ENCODE measurements at places on chromosomes 4 and X.

- DNase-seq = no peak
Observed at GRCh38 chrX:2137882-2138281, 362.9 kb downstream of the DHRSX start.

- DNase-seq = no peak
Observed at GRCh38 chr4:128573781-128574508, 235.6 kb upstream of the JADE1 start.

- no peak for DNase-seq
Observed at GRCh38 chrX:32538554-32538953, 672.8 kb downstream of the DMD start.

DNA sequence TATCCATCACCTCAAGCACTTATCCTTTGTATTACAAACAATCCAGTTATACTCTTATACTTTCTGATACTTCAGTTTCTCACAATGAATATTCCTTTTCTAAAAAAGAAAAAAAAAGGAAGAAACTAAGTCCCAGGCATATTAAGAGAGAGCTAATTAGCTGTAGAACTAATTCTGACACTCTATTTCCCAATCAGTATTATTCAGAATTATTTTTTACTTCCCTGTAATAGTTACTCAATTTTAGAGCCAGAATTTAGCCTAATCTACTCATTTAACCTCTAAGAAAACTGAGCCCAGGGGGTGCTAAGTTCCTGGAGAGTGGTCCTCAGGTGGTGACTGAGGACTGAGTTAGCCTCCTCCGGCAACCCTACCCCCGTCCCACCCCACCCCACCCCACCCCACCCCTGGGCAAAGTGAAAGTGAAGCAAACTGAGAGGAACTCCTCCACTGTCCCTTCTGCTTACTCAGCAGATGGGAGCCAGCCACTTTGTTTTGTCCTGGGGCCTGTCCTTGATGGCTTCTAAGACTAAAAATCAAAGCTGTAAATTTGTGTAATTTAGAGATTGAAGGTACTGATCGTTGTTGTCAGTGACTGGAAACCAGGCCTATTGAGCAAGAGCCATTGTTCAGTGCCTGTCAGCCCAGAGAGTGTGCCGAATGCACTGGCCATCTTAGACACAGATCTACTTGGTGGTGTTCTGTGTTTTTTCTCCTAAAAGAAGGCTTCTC, 162.1 kb downstream of the CBR4 start:
- no peak for DNase-seq

DNA sequence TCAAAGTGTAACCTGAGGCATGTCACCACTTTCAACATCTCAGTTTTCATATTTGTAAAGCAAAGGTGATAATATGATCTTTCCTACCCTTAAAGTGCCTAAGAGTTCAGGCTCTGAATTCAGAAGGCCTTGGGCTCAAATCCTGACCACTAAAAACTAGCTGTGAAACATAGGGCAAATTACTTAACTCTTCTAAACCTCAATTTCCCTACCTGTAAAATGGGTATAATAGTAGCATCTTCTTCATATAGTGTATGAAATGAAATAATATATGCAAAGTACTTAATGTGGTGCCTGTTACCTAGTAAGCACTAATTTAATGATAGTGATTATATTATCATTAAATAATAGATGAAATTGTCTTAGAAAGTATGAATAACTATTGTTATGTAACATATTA, 7.0 kb upstream of the WDR44 start:
- DNase-seq = no peak

- no peak for DNase-seq
Observed at GRCh38 chrX:69066021-69066757, 99.1 kb downstream of the PJA1 start.

DNA sequence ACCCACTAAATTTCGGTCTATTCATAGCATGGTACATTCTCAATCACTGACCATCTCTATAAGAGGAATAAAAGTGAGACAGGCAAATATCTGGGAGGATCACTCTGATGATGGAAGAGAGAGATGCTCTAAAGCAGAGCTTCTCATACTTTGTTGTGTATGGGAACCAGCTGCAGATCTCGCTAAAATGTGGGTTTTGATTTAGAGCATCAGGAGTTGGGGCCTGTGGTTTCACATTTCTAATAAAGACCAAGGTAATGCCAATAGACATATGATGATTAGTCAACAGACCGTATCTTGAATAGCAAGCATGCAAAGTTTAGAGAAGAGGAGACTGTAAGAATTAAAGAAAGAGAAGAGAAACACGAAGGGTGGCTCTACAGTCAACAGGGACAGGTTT, 107.4 kb upstream of the FTHL17 start:
- no peak for DNase-seq

DNA sequence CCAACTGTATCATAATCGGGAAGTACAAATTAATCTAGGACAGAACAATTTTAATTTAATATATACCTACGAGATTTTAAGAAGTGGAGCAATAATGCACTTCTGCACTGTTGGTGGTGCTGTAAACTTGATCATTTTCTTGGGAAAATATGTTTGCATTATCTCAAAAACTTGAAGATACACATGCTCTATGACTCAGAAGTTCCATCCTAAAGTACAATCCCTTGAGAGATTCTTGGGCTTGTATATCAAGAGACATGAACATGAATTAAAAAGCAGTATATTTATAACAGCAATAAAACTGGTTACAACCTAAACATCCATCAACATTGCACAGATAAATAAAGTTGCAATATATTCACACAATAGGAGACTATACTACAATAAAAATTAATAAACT, 168.8 kb downstream of the CLCN4 start:
- DNase-seq = no peak

Data from NCI-H187 treated with DMSO at 0.1 percent for 48 hours (cell line).